ENCODE measurements at places on chromosomes 5 and 9. TPM values are rescaled to one million over a fixed set of nuclear protein-coding genes. Genes with fewer than 3 reads are reported as not detected.
A peak's percentile ranks its signal among the peaks of the same experiment; 100 is the strongest.

The CSF2 gene
- polyA plus RNA-seq: not detected

The MARVELD2 gene
- polyA plus RNA-seq: 0.30 TPM

The ISCA1 gene
- polyA plus RNA-seq: 36.8 TPM

The IL13 gene
- not detected for polyA plus RNA-seq

DNA sequence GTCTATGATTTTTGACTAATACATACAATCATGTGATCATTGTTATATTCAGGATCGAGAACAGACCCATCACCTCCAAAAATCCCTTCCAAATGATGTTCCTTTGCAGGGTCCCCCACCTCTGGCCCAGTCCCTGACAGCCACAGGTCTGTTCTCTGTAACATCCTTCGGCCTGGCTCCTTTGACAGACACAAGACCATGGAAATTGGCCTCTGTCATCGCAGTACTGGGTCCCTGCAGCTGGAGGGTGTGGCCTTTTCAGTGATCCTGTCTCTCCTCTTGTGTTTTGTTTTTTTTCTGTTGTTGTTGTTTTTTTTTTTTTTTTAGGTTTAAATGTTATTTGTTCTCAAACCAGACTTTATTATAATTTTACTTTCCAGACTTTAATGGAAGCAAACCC, 27.4 kb upstream of the ANKRD33B start:
- no peaks in the 10 kb centered on the region for H3K27me3 ChIP-seq
- no peaks in the 10 kb centered on the region for H3K4me1 ChIP-seq
- H3K36me3 ChIP-seq: no peaks in the 10 kb centered on the region
- H3K4me3 ChIP-seq: no peak overlapping the region
- H3K27ac ChIP-seq: no peak overlapping the region

- peak overlapping the region; percentile 69 for H3K4me3 ChIP-seq
- no peaks in the 10 kb centered on the region for H3K36me3 ChIP-seq
- H3K27ac ChIP-seq: peak overlapping the region; percentile 73
- H3K4me1 ChIP-seq: no peaks in the 10 kb centered on the region
- no peak for DNase-seq
Observed at GRCh38 chr5:8458038-8458383, 589.1 kb downstream of the MTRR start.

DNA sequence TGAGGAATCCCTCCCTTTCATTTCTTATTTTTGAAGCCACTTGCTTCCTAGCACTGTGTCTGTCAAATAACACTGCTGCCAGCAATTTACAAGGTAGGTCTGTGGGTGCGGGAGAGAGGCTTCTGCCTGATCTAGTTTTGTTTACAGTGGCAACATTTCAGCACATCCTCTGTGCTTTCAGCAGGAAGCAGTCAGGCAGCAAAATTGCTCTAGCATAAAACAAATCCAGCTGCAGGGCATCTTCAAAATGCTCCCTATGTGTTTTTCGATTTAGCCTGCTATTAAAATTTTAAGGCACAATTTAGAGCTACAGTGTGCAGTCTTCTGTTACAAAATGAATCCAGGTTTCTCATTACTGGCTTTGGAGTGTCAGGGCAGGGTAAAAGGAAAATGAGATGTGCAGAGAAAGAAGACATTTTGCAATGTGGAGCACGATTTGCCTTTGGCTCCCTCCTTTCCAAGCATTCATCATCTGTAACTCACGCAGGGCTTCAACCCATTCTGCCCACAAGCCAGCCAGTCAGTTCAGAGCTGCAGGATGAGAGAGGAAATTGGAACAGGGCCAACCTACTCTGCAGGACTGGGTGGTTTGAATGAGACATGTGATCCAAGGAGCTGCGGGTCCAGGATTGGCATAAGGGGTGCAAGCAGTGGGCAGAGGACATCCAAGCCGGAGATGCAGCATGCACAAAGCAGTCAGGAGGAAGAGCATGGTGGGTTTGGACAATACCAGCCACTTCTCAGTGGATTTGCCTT, 143.4 kb upstream of the APC start:
- no peak for DNase-seq
- no peaks in the 10 kb centered on the region for H3K36me3 ChIP-seq
- H3K4me1 ChIP-seq: no peaks in the 10 kb centered on the region
- no peak overlapping the region for H3K4me3 ChIP-seq

GRCh38 chr9:136852664-136853595, 784 bp downstream of the MAMDC4 start:
- H3K27me3 ChIP-seq: peaks cover 2% of the 10 kb centered on the region
- peaks cover 10% of the 10 kb centered on the region for H3K4me1 ChIP-seq
- H3K4me3 ChIP-seq: no peak overlapping the region
- DNase-seq: no peak

DNA sequence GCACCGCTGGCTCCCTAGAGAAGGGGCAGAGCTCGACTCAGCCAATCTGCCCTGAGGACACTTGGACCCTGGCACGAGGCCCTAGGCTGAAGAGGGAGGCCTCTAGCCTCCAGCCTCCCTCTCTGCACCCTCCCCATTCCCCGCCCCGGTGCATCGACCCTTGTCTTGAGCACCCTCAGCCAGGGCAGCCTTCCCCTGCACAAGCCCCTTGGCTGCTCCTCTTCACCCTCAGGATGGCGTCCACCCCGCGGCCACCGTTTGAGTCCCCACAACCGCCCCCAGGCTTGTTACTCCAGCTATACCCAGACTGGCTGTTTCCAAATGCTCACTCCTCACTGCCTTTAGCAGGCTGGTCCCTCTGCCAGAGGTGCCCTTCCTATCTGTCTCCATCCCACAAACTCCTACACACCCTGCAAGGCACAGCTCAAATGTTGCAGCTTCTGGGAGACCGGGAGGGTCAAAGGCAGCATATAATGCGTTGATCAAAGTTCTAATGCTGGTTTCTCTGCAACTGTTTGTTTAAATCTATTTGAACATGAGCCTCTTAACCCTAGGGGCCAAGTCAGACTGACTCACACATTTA, 6.5 kb upstream of the FAM163B start:
- no peaks in the 10 kb centered on the region for H3K36me3 ChIP-seq
- H3K4me1 ChIP-seq: no peaks in the 10 kb centered on the region
- DNase-seq: no peak
- H3K27me3 ChIP-seq: no peaks in the 10 kb centered on the region
- no peak overlapping the region for H3K4me3 ChIP-seq
- no peak overlapping the region for H3K27ac ChIP-seq

- no peak for DNase-seq
- no peak overlapping the region for H3K27ac ChIP-seq
- H3K4me1 ChIP-seq: no peaks in the 10 kb centered on the region
- H3K36me3 ChIP-seq: no peaks in the 10 kb centered on the region
- no peak overlapping the region for H3K4me3 ChIP-seq
- no peaks in the 10 kb centered on the region for H3K27me3 ChIP-seq
Observed at GRCh38 chr5:10406651-10407050, 35.0 kb upstream of the ROPN1L start.

DNA sequence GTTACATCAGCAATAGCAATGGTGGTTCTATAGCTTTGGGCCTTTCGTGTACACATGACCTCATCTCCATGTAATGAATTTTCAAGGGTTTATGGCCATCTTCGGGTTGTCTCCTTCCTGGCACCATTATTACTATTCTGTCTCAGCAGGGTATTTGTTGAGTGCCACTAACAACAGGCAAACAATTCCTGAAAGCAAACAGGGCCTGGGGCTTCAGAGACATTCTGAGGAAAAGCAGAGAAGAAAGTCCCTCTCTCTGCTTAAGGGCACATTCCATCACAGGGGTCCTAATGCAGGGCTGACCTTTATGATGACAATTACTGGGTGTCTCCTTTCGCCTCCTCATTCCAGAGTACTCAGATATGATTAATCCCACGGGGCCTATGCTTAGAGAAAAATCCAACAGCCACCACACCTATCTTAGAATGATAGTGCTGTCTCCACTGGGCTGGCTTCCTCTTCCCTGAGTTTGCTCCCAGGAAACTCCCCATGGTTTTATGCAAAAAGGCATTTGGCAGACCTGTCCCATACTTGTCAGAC, 540.2 kb upstream of the ZNF462 start:
- no peaks in the 10 kb centered on the region for H3K36me3 ChIP-seq
- no peaks in the 10 kb centered on the region for H3K27me3 ChIP-seq
- H3K4me3 ChIP-seq: no peak overlapping the region
- no peak for DNase-seq

DNA sequence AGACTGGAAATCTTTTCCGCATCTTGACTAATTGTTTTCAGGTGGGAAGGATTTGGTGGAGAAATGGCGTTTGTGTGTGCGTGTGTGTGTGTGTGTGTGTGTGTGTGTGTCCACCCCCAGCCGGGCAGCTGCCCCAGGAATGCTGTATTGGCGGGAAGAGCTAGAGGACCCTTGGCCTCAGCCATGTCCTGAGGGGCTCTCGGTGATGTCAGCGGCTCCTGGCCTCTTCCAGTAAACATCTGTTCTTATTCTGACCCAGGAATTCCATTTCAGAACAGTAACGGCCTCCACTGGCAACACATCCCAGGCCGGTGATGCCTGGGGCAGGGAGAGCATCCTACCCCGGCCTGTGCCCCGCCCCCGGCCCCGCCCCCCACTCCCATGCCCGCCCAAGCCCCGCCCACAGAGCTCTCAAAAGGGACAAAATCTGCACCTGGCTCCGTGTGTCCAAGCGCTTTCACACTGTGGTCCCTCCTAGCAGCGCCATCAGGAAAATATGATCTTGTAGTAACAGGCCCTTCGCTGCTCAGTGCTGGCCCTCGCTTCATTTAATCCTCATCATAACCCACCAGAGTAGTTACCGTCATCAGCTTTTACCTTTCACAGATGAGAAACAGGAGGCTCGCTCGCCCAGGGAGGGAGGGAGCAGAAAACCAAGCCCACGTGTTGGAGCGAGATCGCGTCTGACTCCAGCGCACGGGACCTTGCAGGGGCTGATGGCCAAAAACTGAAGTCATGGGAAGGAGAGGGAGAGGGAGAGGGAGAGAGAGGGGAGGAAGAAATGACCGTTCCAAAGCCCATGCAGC, 18.9 kb downstream of the ADAMTS2 start:
- H3K4me1 ChIP-seq: peaks cover 6% of the 10 kb centered on the region
- DNase-seq: peak; percentile 92
- H3K4me3 ChIP-seq: no peak overlapping the region
- no peaks in the 10 kb centered on the region for H3K27me3 ChIP-seq

DNA sequence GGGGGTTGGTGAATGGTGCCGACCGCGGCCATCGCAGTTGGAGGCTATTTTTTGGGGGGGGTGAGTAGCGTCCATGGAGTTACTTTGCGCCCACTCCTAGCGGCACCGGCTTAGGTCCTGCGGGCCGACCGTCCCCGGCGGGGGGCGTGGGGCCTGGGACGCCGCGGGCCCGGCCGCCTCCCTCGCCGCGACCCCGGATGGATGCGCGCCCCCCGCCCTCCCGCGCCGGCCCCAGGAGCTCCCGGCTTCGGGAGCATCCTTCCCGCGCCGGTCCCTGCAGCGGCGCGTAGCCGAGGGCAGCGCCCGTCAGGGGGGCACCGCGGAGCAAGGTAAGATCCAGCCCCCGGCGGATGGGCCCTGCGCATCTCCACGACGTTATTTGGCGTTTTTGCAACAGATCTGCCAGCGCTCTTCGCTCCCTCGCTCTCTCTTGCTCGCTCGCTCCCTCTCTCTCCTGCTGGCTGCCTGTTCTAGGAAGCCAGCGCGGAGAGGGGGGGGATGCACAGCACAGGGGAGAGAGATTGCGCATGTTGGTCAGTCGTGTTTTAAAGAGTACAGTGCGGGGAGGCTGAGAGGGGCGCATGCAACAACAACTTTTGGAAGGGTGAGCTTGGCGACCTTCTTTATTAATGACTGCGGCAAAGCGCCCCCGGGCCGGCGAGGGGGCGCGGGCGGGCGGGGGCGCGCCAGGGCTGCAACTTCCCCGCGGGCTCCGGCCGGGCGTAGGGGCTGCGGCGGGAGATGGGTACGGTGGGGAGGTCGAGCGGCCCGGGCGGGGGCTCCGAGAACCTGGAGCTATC, 413 bp downstream of the JADE2 start:
- H3K36me3 ChIP-seq: no peaks in the 10 kb centered on the region
- H3K27me3 ChIP-seq: no peaks in the 10 kb centered on the region
- DNase-seq: peak; percentile 83
- H3K27ac ChIP-seq: peak overlapping the region; percentile 96
- H3K4me1 ChIP-seq: peaks cover 28% of the 10 kb centered on the region

All from ovary (tissue), 10 donors.